Urinary bladder (tissue), 4 donors: ENCODE measurements at places on chromosomes 3 and 15.
A peak's percentile ranks its signal among the peaks of the same experiment; 100 is the strongest.

DNA sequence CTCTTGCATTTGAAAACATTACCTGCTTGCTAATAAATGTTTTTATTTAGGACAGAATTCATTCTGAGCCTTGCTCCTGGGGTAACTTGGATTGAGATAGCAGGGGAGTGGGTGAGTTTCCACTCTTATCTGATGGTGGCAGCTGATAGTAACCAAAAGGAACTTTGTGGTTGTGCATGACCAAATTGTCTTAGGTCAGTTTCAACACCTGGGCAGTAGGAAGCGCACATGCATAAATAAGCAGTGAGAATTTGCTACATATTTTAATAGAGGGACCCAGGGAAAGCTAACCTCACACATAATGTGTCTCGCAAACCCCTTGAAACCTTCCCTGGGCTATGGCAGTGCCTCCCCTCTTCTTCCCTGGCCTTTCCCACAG, 65.4 kb upstream of the XCR1 start:
- no peak for DNase-seq

GRCh38 chr3:94234177-94234788, 171.4 kb downstream of the NSUN3 start:
- no peak for DNase-seq

- peak; percentile 55 for DNase-seq
These were observed 29.2 kb upstream of the CNTN3 start for GRCh38 chr3:74643636-74644035.

DNA sequence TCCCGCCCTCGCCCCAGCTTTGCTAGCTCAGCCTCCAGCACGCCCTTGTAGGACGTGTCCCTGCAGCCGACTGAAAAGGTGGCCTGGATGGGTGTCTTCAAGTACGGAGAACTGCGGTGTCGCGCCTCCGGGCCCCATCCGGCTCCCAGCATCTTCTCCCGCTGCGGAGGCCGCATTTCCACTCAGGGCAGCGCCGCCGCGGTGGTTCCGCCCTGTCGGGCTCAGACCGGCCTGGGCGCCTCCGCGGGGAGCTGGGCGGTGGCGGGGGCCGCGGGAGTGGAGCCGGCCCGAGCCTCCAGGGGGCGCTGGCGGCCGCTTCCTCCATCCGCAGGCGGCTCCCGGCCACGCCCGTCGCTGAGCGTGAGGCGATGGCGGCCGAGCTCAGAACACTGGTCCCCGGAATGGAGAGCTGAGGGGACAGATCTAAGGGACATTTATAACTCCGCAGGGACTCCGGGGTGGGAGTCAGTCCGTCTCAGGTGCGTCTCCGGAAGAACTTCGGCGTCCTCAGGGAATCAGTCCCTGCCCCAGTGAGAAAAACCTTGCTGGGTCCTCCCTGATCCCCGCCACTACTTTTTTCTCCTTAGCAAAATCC, 13.6 kb upstream of the SMCO1 start:
- no peak for DNase-seq

- DNase-seq, result no peak
These were observed 606.4 kb upstream of the GRM7 start for GRCh38 chr3:6254490-6254889.
